GM23248 (cell line): ENCODE measurements at places on chromosomes 3 and 15.
A peak's percentile ranks its signal among the peaks of the same experiment; 100 is the strongest.

DNA sequence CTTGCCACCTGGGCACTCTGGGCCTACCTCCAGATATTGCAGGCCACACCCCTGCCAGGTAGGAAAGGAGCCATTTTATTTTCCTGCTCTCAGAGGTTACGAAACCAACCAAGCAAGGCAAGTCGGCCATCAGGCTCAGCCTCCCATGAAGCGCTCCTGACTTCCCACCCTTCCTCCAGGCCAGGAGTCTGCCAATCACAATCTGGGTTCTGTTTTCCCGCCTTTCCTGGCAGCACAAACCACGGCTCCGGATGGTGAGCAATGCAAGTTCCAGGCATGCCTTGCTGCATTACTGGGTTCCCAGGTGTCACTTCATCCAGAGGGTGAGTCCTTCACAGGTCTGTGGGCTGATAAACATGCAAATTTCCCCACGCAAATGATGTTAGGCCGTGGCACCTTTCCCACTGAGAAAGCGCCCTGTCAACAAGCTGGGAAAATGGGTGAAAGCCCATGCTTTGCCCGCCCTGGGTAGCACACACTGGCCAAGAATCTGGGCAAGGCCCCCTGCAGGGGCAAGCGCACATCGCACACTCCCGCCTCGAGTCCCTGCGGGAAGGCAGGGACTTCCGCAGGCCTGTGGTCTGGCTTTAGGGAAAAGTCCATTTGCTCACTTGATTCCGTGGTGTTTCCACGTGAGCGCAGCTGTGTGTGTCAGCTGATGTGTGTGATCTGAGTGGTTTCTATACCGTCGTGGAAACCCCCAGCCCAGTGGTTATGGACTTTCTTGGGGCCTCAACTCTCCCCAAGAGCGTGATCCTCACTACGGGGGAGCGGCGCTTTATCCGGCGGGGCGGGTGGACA is 61.6 kb upstream of the RYK start:
- DNase-seq: peak; percentile 47

- DNase-seq: peak; percentile 90
Measured at GRCh38 chr3:73493543-73494308, 131.0 kb downstream of the PDZRN3 start.

DNA sequence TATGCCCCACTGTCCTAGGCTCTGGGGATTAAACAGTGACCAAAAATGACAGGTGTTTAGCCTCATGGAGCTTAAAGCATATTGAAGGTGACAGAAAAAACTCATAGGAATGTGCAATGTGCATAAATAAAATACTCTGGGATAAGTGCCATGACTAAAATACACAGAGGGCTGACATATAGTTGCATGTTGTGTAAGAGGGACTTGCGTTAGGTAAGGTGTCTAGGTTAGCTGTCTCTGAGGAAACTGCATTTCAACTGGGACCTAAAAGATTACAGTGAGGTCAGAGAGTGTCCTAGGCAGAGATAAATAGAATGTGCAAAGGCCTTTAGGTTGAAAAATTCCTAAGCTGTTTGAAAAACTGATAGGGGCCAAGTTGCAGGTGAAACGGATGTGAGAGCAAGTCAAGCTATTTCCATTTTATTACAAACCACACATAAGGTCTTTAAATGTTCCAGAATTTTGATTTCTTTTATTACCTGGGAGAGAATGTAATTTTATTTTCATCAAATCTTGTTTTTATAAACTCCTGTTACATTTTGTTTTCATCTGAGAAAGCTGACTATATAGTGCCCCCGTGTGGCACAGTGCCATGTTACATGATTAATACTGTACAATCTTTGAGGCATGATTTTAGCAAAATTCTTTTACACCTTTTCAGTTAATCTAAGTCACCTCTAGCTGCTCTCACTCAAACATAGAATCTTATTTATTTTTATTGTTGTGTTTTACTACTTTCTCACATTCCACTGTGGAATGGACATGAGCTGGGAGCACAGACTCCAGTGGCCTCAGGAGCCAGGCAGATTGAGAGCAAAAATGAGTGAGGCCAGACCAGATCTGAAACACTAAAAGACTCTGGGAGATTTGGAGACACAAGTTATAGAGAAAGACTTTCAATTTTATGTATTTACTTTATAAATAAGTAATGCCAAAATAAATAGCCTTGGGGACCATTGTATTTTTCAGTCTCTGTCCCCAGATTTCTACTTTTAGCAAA is 259.6 kb upstream of the ZNF717 start:
- DNase-seq: peak; percentile 80

DNA sequence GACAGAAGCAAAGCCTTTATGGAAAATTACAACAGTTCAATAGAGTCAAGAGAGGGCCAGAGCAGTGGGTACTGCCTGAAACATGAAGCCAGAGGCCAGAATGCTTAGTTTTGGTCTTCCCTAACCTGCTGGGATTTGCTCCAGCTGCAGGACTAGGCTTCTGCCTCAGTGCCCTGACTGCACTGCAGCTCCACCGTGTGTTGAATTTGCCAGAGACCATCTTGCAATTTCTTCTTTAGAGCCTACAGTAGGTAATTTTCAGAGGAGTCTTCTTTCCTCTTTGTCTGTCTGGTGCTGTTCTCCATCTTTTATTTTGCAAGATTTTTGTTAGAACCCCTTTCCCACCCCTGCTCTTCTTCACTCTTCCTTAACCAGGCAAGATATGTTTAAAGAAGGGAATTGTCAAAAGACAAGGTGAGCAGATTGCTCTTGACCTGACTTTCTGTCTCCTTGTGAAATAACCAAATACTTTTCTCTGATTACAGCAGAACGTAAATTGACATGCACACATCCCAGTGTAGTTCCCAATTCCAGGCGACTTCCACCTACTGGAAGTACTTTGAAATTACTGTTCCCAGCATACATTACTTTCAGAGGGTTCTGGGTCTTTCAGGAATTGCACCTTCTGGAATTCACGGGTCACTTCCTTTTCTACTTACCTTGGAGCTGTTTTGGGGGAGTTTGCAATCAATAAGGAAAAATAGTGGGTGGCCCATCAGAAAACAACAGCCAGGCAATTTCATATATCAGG is 161.2 kb downstream of the MINAR1 start:
- peak; percentile 44 for DNase-seq

GRCh38 chr15:57376696-57377477 is 582 bp downstream of the CGNL1 start:
- DNase-seq: peak; percentile 39

DNA sequence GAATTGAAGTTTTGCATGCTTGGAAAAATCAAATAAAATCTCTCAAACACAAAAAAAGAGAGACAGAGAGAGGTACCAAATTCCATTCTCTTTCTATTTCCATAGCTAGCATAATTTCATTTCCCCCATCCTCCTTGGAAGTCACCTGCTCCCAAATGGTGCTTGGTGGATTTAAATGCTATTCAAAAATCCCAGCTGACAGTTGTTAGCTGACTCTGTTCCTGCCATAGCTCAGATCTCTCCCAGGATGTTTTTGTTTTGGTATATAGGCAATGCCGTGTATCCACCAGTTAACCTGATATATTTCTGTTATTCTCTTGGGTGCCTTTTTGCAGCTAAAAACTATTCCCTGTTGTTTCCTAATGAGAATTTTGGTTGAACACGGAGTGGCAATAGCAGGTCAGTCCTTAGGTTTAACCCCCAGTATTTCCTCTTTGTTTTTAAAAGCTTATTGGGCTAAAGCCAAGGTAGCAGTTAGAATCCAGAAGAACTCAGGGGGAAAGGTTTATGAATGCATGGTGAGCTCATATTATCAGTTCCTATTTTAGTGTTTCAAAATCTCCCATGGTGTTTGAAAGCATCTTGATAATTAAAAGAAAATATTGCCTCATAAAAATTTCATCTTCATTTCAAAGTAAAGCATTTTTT is 240.0 kb upstream of the GBE1 start:
- DNase-seq: no peak

DNA sequence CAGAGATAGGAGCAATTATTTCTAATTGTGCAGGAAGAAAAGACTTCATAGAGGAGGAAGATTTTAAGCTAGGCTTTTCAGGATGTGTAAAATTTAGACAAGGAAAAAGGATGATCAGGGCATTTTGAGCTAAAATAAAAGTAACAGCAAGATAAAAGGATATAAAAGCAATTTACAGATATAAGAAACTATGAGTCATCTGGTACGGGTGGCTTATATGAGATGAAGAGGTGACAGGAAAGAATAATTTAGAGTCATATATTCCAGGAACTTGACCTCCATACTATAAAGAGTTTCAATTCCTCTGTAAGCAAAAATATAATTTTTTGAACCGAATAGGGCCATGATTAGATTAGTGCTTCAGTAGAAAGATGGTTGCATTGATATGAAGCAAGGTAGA is 273.7 kb downstream of the RBMS3 start:
- no peak for DNase-seq

GRCh38 chr3:140469491-140469890 is 208.4 kb upstream of the TRIM42 start:
- peak; percentile 17 for DNase-seq

DNA sequence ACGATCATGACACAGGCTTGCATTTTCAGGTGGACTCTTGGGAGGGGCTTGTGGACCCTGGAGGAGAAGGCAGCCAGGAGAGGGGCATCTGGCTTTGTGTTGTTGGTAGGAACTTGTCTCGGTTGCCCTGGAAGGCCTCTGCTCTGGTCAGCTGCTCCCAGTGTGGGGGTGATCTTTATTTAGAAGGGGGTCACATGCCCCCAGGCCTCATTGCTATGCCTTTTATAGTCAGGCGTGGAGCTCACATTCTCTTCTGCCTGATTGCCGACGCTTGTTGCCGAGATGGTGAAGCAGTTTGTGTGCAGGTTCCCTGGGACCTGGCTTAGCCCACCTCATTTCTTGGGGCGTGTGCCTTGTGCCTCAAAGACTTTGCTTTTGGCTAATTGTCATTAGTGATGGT is 66.6 kb downstream of the IGF1R start:
- DNase-seq: no peak

GRCh38 chr3:42022355-42022754 is 60.5 kb upstream of the ULK4 start:
- no peak for DNase-seq

GRCh38 chr3:113241292-113242095 is 30.1 kb downstream of the BOC start:
- peak; percentile 59 for DNase-seq

DNA sequence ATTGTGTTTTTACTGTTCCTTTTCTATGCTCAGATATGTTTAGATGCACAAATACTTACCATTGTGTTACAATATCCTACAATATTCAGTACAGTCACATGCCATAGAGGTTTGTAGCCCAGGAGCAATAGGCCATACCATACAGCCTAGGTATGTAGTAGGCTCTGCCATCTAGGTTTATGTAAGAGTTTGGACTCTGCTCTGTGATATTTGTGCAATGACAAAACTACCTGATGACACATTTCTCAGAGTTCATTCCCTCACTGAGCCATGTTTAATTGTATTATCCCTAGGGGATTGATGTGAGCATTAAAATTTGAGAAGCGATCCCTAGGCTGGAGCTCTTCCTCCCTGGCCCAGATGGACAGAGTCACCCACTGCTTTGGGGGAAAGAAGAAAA is 270.0 kb upstream of the PROK2 start:
- DNase-seq: peak; percentile 48

- DNase-seq: no peak
Measured at GRCh38 chr3:178569826-178570225, 33.6 kb downstream of the KCNMB2 start.

- DNase-seq: no peak
Measured at GRCh38 chr3:128502712-128503111, 9.7 kb upstream of the GATA2 start.

- DNase-seq: no peak
Measured at GRCh38 chr15:45583731-45584639, 3.2 kb upstream of the BLOC1S6 start.

- DNase-seq: peak; percentile 18
Measured at GRCh38 chr3:10299175-10299574, 6.4 kb upstream of the GHRL start.

DNA sequence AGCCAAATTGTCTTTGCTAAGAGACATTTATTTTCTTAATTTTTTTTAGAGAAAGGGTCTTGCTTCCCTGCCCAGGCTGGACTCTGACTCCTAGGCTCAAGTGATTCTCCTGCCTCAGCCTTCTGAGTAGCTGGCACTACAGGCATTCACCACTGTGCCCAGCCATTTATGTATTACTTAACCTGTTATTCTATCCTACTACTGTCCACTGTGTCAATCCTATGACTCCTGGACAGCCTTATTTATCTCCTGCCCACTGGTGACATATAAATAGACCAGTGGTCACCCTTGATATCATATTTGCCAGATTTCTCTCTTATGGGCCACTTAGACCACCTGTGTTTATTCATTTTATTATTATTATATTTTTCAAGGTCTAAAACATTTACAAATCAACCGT is 161.4 kb downstream of the ROBO1 start:
- DNase-seq: no peak

- no peak for DNase-seq
Measured at GRCh38 chr3:131151-131888, 65.2 kb upstream of the CHL1 start.

DNA sequence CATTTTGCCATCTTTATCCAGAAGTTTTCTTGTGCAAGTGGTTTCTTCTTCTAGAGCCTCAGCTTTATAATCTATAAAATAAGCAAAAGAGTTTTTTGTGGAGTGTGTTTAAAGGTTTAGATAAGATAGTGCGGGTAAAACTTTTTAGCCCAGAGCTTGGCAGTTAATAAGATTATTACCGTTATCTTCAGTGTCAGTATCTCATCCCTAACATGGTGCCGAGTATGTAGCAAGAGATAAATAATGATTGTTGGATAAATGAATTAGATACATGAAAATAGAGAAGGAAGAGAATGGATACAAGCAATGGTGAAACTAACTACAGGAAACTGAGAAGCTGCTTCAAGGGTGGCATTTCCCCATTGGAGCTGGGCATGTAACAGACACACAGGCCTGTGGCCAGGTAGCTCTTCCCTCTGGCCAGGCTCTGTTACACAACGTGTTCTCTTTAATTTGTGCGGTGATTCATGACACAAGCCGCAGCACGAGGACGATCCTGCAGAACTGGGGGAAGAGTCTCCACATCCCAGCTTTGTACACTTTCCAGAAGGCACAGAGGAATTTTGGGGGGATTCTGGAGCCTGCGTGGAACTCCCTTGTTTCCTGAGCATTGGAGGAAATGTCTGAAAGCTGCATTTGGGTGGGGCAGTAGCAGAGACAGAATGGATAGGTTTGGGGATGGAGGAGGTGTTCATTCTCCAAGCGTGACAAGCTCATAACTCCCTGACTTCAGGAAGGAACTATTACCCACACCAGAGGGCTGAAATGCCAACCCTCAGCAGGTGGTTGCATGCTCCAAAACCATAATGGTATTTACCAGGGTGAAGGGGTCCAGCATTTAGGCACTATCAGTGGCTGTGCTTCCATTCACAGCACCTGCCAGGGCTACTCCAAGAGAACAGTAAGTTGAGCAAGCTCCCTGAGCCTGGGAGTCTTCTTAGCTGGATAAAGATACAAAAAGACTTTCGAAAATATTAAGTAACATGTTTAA is 14.2 kb upstream of the ST6GAL1 start:
- no peak for DNase-seq

GRCh38 chr3:71119171-71119570 is 464.4 kb downstream of the FOXP1 start:
- peak; percentile 54 for DNase-seq
